ENCODE measurements at places on chromosomes 11 and 22.
A peak's percentile ranks its signal among the peaks of the same experiment; 100 is the strongest.

- DNase-seq: no peak
- no peak overlapping the region for H3K27ac ChIP-seq
- peaks cover 7% of the 10 kb centered on the region for H3K4me1 ChIP-seq
- H3K36me3 ChIP-seq: peaks cover 43% of the 10 kb centered on the region
These were observed 41.2 kb downstream of the SNX19 start for GRCh38 chr11:130874955-130875531.

DNA sequence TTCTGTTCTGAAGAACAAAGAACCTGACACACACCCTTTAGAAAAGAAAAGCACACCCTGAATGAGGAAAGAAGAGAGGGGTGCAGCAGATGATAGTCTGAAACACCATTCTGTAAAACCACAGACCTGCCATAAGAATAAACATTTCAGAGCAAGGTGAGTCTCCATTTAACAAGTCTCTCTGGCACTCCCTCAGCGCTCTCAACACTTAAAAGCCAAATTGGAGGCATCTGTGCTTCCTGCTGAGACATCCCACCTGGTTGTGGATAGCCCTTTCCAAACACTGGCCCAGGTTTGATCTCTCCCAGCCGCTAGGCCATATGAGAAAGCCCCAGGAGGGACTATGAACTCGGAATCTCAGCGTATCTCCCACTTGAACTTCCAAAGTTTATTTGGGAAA lies 36.3 kb downstream of the ETS1 start:
- no peak overlapping the region for H3K4me3 ChIP-seq
- H3K27me3 ChIP-seq: no peaks in the 10 kb centered on the region
- H3K4me1 ChIP-seq: peaks cover 79% of the 10 kb centered on the region
- H3K27ac ChIP-seq: peak overlapping the region; percentile 94

GRCh38 chr11:120146413-120147093 lies 8.6 kb upstream of the TRIM29 start:
- H3K36me3 ChIP-seq: no peaks in the 10 kb centered on the region
- H3K4me3 ChIP-seq: no peak overlapping the region
- no peaks in the 10 kb centered on the region for H3K4me1 ChIP-seq
- no peak overlapping the region for H3K27ac ChIP-seq
- H3K27me3 ChIP-seq: peaks cover 25% of the 10 kb centered on the region

- H3K27me3 ChIP-seq: no peaks in the 10 kb centered on the region
- no peak overlapping the region for H3K27ac ChIP-seq
- H3K4me3 ChIP-seq: no peak overlapping the region
- no peak for DNase-seq
- no peaks in the 10 kb centered on the region for H3K36me3 ChIP-seq
These were observed 191.0 kb downstream of the MIAT start for GRCh38 chr22:26848244-26848920.

DNA sequence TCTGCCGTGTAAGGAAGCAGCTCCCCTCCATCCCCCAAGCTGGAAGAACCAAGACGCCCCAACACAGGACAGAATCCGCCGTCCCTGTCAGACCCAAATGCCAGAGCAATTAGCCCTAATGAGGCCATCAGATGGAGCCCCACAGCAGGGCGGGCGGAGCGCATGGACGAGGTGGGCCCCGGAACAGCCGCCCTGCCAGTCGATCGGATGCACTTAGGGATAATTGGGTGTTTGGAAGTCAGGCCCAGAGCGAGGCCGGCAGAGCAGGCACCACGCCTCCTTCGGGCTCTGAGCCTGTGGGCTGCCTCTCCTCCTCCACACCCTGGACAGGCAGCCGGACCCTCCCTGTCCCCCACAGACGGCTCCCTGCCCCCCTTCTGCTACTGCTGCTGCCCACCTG lies 5.5 kb upstream of the TH start:
- no peak overlapping the region for H3K27ac ChIP-seq
- H3K4me3 ChIP-seq: no peak overlapping the region
- DNase-seq: no peak
- H3K4me1 ChIP-seq: no peaks in the 10 kb centered on the region
- no peaks in the 10 kb centered on the region for H3K36me3 ChIP-seq

- no peaks in the 10 kb centered on the region for H3K4me1 ChIP-seq
- H3K36me3 ChIP-seq: no peaks in the 10 kb centered on the region
- DNase-seq: no peak
- H3K4me3 ChIP-seq: no peak overlapping the region
- peaks cover 2% of the 10 kb centered on the region for H3K27me3 ChIP-seq
- no peak overlapping the region for H3K27ac ChIP-seq
These were observed 37.1 kb downstream of the SVIP start for GRCh38 chr11:22792497-22792896.

DNA sequence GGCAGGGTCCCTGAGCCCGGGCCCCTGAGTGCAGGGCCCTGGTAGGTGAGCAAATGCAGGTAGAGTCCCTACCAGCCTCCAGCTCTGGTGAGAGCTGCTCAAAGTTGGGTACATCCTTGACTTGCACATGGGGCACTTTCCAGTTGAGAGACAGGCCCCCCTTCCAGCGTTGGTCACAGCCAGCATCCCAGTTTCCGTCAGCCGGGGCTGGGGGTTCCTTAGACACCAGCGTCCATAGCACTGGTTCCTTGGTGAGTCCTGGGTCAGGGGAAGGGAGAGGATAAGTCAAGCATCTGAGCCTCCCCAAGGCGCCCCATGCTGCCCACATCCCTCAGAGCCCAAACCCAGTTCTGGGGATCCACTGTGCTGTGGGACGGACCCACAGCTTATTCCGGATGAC lies 5.6 kb downstream of the PNPLA5 start:
- H3K36me3 ChIP-seq: no peaks in the 10 kb centered on the region
- no peak for DNase-seq
- no peaks in the 10 kb centered on the region for H3K4me1 ChIP-seq

Measured in activated CD4-positive, alpha-beta T cell treated with anti-CD3 and anti-CD28 coated beads for 36 hours (primary cell).